Stimulated activated naive CD4-positive, alpha-beta T cell treated with Interleukin-2 at 50 U/mL for 16 hours (primary cell): ENCODE measurements at places on chromosomes 4 and X.

DNA sequence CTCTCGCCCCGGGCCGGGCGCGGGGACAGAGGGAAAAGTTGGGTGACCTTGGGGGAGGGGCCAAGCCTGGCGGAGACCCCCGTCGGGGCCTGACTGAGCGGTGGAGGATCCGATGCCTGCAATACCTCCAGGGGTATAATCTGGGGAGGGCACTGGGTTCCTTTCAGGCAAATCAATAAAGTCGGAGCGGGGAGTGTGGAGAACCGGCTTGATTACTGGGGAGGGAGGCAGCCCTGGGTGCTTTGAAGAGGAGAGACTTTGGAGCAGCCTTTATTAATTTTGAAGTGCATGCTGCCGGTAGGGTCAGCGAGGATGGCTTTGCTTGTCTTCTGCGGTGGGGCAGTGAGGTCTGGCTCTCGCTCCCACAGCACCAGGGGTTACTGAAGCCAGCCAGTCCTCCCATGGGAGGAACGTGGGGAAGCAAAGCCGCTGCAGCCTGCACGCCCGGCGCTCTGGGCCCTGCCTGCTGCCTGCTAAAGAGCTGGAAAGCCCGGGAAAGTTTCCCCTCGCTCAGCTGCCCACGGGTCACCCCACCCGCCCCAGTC lies 403 bp upstream of the LGI2 start:
- DNase-seq, result no peak

DNA sequence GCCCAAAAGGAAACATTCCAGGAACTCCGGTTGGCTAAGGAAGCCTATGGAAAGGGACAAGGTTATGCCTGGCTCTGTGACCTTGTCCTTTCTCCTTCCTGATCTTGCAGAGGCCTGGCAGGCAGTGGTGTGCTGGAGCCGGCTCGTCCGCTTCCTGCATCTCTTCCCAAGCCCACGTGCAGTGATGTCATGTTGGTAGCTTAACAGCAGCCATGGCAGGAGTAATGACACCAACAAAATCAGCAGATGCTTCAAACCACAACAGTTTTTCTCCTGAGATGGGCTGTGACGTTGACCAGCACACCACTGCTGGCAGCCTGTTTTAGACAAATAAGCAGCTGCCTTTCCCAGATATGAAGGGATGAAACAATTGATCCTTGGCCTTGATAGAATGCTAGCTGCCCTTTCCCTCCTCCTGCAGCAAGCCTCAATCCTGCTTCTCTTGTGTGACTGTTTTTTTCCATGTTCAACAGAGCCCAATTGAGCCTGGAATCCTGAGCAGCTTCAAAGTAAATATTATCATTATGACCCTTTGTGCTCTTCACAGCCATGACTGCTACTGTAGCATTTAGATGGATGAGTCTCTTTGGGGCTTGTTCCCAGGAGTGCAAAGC lies 23.4 kb downstream of the SEPTIN6 start:
- no peak for DNase-seq

DNA sequence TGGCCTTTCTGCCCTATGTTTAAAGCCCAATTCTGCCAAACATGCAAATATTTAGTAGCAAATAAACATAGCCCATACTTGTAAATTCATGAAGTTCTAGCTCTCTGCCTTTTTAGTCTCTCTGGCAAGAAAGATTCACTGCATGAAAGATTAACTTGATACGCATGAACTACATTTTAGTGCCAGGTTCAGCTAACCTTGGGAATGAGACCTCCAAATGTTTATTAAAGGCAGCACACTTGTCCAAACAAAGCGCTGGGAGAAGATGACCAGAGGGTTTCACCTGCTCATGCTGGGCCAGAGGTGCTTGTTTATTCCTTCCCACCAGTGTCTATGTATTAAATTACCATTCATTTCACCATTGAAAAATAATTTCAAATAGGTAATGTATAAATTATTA lies 44.5 kb upstream of the IL1RAPL1 start:
- DNase-seq, result no peak

DNA sequence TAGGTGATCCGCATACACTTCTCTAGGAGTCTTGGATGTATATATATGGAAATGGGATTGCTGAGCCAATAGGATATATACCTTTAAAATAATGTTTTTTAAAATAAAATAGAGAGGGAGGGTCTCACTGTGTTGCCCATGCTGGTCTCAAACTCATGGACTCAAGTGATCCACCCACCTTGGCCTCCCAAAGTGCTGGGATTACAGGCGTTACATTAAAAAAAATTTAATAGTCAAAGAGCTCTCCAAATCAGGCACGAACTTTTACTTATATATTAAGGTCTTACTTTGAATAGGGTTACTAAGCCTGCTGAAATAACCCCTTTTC lies 109.0 kb downstream of the GNL3L start:
- no peak for DNase-seq

DNA sequence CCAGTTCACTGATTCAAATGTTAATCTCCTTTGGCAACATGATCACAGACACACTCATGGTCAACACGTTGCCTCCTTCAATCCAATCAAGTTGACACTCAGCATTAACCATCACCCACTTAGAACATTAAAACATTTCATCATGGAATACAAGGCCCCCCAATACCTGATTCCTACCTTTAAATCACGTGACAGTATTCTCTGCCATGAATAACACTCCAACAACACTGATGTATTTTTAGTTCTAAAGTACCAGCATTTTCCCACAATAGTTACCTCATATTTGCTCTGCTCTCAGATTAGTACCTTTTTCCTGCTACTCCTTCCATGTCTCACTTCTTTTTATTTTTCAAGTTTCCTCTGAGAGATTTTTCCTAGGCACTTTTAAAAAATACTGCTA lies 19.6 kb downstream of the IL13RA2 start:
- no peak for DNase-seq

- no peak for DNase-seq
Observed at GRCh38 chr4:165967486-165967885, 94.4 kb downstream of the TLL1 start.

GRCh38 chr4:154502111-154502510 lies 10.5 kb upstream of the DCHS2 start:
- DNase-seq, result no peak

GRCh38 chrX:38260231-38260630 lies 39.6 kb upstream of the SRPX start:
- DNase-seq, result no peak

DNA sequence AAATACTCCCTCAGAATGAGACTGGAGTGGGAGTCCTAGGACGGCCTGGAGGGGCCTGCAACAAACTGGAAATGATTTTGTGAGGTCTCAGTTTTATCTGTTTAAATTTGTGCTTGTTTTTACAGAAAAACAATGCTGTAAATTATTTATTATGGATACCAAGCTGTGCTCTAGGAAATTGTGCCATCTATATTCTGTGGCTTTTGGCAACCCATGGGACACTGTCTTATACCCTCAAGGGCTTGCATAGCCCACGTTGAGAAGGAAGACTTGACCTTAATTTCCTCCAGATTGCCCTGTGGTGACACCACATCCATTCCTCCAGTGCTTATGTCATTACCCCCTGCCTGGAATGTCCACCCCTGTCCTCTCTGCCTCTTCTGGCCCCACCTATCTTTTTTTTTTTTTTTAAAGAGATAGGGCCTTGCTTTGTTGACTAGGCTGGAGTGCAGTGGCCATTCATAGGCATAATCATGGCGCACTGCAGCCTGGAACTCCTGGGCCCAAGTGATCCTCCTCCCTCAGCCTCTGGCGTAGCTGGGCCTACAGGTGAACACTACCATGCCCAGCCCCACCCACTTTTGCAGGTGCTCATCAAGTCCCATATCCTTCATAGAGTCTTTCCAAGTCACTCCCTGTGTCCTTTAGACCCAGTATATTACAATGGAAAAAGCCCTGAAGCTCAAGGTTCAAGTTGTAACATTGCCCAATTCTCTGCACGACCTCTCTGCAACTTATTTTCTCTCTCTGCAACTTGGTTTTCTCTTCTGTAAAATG lies 77.4 kb downstream of the HPRT1 start:
- no peak for DNase-seq

- DNase-seq, result no peak
Observed at GRCh38 chrX:25213611-25214010, 197.8 kb upstream of the ARX start.

DNA sequence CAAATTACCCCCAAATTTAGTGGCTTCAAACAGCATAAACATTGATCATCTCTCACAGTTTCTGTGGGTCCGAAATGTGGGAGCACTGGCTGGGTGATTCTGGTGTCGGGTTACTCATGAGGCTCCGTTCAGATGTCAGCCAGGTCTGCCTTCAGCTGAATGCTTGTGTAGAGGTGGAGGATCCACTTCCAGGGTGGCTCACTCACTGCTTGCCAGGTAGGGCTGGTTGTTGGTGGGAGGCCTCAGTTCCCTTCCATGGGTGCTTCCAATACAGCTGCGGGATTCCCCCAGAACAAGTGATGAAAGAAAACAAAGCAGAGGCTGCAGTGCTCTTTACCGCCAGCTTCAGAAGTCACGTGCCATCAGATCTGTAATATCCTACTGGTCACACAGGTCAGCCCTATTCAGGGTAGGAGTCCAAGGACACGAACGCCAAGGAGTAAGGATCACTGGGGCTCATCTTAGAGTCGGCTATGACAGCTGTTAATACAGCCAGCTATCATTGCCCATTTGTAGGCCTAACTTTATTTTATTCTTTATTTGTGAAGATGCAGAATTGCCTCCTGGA lies 1.1 kb upstream of the SMIM43 start:
- DNase-seq, result no peak

DNA sequence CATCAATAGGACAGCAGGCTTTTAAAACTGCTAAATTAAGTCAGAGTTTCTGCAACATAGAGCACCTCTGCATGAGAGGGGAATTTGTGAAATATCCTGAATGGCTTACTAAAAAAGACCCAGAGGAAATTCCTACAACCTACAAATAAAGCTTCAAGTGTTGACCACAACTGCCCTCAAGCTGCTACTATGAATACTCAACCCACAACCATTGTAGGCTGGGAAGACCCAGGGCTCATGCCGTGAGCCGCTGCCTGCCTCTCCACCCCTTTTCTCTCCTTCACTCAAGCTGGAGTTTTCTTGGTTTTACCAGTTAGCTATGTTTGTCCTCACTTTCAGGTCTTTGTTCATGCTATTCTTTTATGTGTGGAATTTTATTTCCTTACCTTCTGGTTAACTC lies 151.6 kb downstream of the EMCN start:
- DNase-seq, result no peak

DNA sequence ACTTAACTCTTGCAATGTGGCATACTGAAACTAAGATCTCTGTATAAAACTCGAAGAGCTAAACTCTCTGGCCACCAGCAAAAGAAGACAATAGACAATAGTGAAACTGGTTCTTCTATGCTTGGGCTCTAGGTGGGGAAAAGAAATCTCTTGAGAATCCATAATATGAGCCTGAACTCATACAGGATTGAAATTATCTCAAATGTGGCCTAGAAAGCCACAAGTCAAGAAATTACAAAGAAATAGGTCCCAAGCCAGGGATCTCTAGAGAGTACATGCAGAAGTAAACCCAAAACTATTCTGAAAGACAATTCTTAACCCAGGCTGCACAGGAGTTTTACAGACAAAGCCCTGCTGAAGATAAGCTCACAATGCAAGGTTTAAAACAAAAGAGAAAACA lies 127.4 kb downstream of the ANAPC10 start:
- DNase-seq, result no peak

DNA sequence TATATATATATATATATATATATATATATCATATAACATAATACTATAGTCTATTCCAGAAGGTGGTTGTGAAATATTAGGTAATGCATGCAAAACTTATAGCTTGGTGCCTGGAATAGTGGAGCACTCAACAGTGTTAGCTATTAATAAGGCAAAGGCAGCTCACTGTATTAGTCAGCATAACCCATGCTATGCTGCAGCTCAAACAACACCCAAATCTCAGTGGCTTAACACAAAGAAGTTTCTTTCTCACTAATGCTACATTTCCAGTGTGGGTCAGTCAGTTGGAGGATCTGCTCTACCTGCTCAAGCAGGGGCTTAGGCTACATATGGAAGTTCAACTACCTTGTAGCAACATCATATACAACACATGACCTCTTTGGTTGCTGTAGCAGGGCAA lies 5.2 kb upstream of the RPGR start:
- no peak for DNase-seq

- no peak for DNase-seq
Observed at GRCh38 chrX:12912791-12913482, 6.5 kb downstream of the TLR8 start.

GRCh38 chrX:136250191-136251040 lies 784 bp downstream of the MAP7D3 start:
- peak; percentile 26 for DNase-seq

- DNase-seq, result no peak
Observed at GRCh38 chr4:152967907-152968306, 31.8 kb downstream of the FHDC1 start.

- DNase-seq, result no peak
Observed at GRCh38 chr4:144906181-144906925, 191.6 kb downstream of the ANAPC10 start.

DNA sequence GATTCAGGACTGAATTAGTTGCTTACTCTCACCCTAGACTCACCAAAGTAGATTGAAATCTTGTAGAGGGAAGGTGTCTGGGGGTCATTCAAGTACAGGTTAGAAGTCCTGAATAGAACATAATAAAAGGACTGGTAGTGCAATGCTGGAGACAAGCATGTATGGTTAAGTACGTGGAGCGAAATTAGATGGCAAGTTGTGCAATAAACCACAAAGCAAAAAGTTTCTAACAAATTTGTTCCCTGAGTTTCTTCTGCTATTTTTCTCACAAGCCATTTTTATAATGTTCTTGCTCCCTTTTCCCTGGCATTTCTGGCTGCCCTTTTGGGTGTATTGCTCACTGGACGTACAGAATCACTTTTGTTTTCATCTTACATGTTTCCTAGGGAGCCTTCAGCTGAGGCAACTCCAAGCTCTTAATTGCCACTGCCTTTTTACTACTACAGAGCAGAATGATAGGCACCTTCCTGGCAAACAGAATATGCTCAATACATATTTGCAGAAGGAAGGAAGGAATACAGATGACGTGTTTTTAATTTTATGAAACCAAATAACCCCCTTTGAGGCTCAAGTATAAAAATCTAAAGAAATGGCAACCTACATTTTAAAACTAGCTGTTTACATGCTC lies 23.4 kb downstream of the LANCL3 start:
- DNase-seq, result no peak
